ENCODE measurements at places on chromosomes 13 and 19.

- no peak for DNase-seq
Measured at GRCh38 chr13:25494698-25495411, 123.1 kb downstream of the ATP8A2 start.

DNA sequence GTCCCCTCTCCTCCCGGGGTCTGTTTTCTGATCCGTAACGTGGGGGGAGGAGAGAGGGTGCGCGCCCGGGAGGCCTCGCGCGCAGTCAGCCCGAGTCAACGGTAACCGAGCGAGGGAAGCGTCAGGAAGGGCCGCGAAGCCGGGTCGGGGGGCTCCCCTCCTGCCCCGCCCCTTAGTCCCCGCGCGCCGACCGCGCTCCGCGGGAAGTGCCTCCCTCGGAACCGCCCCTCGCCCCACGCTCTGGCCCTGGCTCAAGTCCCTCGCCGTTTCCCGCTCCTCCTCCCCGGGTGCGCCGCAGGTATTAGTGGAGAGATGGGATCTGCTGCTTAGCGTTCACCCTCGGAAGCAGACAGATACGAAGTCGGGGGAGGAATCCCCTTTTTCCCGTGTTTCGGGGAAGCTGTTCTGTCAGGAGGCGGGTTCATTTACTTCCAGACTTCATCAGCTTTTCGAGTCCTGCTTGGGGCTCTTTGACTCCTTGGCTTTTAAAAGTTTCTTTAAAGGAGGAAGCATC is 770 bp downstream of the HNRNPM start:
- DNase-seq = peak; percentile 74

GRCh38 chr13:103275081-103275480 is 208.9 kb upstream of the SLC10A2 start:
- no peak for DNase-seq

DNA sequence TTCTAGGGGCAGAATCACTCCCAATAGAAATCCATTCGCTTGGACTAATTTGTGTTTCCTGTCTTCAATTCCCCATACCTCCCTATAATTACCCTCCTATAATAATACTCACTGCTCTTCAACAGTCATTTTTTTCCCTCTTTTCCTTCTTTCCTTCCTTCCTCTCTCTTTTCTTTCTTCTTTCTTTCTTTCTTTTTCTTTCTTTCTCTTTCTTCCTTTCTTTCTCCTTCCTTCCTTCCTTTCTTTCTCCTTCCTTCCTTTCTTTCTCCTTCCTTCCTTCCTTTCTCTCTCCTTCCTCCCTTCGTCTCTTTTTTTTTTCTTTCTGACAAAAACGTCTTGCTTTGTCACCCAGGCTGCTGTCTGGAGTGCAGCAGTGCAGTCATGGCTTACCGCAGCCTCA is 8.0 kb downstream of the KLK5 start:
- DNase-seq = no peak

GRCh38 chr13:76685938-76686337 is 200.3 kb downstream of the KCTD12 start:
- DNase-seq = no peak

- DNase-seq = no peak
Measured at GRCh38 chr19:20470345-20471135, 95.0 kb downstream of the ZNF737 start.

DNA sequence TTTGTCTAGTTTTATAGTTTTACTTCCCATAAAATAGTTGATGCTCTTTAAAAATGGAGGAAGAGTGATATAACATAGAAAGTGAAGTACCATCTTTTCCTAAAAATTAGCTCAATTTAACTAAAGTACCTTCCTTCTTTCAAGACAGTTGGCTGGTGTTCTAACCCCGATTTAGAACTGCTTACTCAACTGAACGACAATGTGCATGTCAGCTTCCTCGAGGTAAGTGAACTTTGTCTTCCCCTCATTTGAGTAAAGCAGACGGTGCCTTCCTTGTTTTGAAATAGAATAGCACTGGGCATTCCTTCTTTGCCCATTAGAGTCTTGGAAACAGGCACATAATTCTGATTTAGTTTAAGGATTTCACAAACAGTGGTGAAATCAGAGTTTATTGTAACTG is 1519.2 kb downstream of the EFNB2 start:
- no peak for DNase-seq

GRCh38 chr13:58302349-58302748 is 670.8 kb downstream of the PCDH17 start:
- no peak for DNase-seq

GRCh38 chr19:17240826-17241399 is 4.8 kb downstream of the NR2F6 start:
- no peak for DNase-seq

DNA sequence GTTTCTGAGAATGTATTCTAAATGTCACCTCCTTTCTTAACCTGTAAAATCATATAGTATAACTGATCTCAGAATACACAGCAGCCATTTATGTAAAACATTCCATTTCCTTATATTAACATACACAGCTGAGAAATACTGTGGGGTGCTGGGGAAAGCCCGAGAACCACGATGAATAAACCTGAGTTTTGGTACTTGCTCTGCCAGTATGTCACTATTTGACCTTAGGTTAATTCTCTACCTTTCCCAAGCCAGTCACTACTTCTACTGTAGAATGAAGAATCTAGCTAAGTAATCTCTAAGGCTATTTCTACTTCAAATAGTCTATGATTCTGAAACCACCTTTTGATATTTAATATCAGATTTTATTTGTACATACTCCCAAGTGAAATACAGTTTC is 173.7 kb downstream of the TBC1D4 start:
- no peak for DNase-seq

Measured in left ventricle myocardium superior (tissue), 1 donor.